ENCODE measurements at places on chromosomes 3 and 15. TPM values are rescaled to one million over a fixed set of nuclear protein-coding genes. Genes with fewer than 3 reads are reported as not detected.

- H3K4me1 ChIP-seq, result peaks cover 9% of the 10 kb centered on the region
- H3K36me3 ChIP-seq, result peaks cover 15% of the 10 kb centered on the region
- H3K27me3 ChIP-seq, result no peaks in the 10 kb centered on the region
- H3K27ac ChIP-seq, result no peak overlapping the region
- DNase-seq, result no peak
- no peak overlapping the region for H3K4me3 ChIP-seq
Observed at GRCh38 chr3:47291158-47291753, 8.5 kb downstream of the KLHL18 start.

The PLSCR2 gene
- total RNA-seq, result not detected

- DNase-seq, result no peak
- peaks cover 4% of the 10 kb centered on the region for H3K27me3 ChIP-seq
- peaks cover 2% of the 10 kb centered on the region for H3K4me1 ChIP-seq
- H3K4me3 ChIP-seq, result no peak overlapping the region
Observed at GRCh38 chr3:14357463-14357862, 44.9 kb upstream of the SLC6A6 start.

- peaks cover 41% of the 10 kb centered on the region for H3K27me3 ChIP-seq
- no peak for DNase-seq
- no peak within 1 kb of the TSS for H3K27ac ChIP-seq
- peaks cover 7% of the 10 kb centered on the region for H3K36me3 ChIP-seq
- peak within 1 kb of the TSS; percentile 39 for H3K4me3 ChIP-seq
Observed at GRCh38 chr15:41513506-41514227, at the start of gene LTK. LTK (minus strand) TSS chr15:41513827; CDS start chr15:41513709, 118 bp downstream.

DNA sequence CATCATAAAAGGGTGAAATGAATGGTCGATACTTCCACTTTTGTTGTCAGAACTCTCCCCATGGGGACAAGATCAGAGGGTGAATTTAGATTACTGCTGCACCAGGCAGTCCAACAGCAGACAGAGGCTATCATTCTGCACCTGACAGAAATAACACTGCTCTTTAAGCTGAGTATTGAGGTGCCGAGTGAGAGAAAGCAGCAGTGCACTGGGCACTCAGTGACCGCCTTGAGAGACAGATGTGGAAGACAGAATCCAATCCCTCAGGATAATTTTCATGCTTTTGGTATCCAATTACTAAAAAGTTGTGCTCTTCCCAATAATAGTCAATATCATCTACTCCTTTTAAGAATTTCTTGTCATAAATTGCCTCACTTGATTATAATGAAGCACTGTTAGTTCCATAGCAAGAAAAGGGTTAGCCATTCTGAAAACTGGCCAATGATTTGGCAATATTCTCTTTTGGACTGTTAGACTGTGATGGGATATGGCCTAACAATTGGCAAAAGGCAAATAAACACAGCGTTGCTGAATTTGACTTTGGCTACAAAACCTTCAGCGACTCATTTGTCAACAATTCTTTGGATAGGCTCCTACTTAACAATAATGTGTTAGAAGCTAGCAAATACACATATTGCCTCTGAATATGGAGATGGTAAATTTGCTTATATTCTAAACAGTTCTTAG lies 5.5 kb downstream of the FGF7 start:
- peaks cover 16% of the 10 kb centered on the region for H3K27me3 ChIP-seq
- H3K4me1 ChIP-seq, result no peaks in the 10 kb centered on the region
- no peak for DNase-seq

DNA sequence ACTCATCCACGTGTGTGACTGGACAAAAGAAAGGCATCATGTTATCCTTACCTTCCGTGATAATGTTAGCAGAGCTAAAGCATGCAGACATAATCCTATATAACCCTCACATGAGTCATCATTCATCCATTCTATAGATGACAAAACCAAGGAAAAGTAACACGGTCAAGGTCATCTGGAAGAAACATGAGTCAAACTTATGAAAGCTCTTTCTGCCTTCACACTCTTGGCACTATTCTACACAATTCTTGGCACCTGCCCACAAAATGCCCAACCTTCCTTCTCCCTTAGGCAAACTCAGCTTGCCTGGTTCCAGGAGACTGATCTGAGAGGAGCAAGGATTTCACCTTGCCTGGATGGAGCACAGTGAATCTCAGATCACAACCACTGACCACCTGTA lies 66.9 kb downstream of the PRICKLE2 start:
- no peaks in the 10 kb centered on the region for H3K36me3 ChIP-seq
- DNase-seq, result no peak
- H3K4me1 ChIP-seq, result no peaks in the 10 kb centered on the region
- no peak overlapping the region for H3K4me3 ChIP-seq

GRCh38 chr3:160374472-160374871 lies 24.6 kb downstream of the IFT80 start:
- H3K27me3 ChIP-seq, result no peaks in the 10 kb centered on the region
- no peak overlapping the region for H3K27ac ChIP-seq
- H3K4me3 ChIP-seq, result no peak overlapping the region
- no peak for DNase-seq

- peaks cover 2% of the 10 kb centered on the region for H3K36me3 ChIP-seq
- H3K27me3 ChIP-seq, result no peaks in the 10 kb centered on the region
- H3K4me3 ChIP-seq, result no peak overlapping the region
Observed at GRCh38 chr3:66898155-66898554, 100.0 kb upstream of the KBTBD8 start.

DNA sequence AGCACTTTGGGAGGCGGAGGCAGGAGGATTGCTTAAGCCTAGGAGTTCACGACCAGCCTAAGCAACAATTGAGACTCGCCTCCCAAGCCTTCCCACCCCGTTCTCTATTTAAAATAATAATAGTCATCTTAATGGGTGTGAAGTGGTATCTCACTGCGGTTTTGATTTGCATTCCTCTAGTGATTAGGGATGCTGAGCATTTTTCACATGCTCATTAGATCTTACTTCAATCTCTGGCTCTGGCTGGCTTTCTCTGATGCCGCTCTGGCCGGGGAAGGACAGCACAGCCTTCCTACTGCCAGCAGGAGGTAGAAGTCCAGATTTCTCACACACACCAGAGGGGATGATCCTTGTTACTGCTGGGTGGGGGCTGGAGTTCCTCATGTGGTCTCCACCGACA lies 7.4 kb upstream of the EIF4A2 start:
- H3K27me3 ChIP-seq, result no peaks in the 10 kb centered on the region
- peaks cover 21% of the 10 kb centered on the region for H3K4me1 ChIP-seq
- H3K4me3 ChIP-seq, result no peak overlapping the region
- H3K27ac ChIP-seq, result no peak overlapping the region

GRCh38 chr3:42613462-42613861 lies 13.0 kb downstream of the NKTR start:
- peak overlapping the region; percentile 6 for H3K27ac ChIP-seq
- no peaks in the 10 kb centered on the region for H3K27me3 ChIP-seq
- no peak for DNase-seq
- H3K36me3 ChIP-seq, result peaks cover 30% of the 10 kb centered on the region
- peaks cover 35% of the 10 kb centered on the region for H3K4me1 ChIP-seq

- peaks cover 38% of the 10 kb centered on the region for H3K4me1 ChIP-seq
- DNase-seq, result no peak
- peak overlapping the region; percentile 40 for H3K27ac ChIP-seq
- peaks cover 85% of the 10 kb centered on the region for H3K27me3 ChIP-seq
Observed at GRCh38 chr3:43995547-43996378, 245.9 kb upstream of the TOPAZ1 start.

DNA sequence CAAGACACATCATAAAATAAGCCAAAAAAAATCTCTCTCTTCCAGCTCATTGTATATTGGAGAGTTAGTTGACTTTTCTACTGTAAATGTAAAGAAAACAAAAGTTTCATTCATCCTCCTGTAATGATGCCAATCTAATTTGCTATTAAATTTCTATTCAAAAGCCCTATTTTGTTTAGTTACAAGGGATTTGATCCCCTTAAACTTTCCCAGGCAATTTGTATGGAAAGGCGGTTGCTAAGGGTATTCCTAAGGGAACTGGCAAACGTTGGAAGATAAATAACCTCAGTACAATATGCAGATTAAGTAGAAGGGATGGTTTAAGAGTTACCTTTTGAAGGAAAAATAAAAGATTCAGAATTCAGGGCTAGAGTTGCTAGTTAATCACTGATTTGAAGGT lies 352.7 kb downstream of the TIGIT start:
- H3K4me3 ChIP-seq, result no peak overlapping the region
- H3K27me3 ChIP-seq, result no peaks in the 10 kb centered on the region
- no peaks in the 10 kb centered on the region for H3K4me1 ChIP-seq
- no peak overlapping the region for H3K27ac ChIP-seq
- peaks cover 1% of the 10 kb centered on the region for H3K36me3 ChIP-seq
- DNase-seq, result no peak

GRCh38 chr15:73932381-73933191 lies 6.3 kb downstream of the LOXL1 start:
- DNase-seq, result no peak
- H3K27me3 ChIP-seq, result no peaks in the 10 kb centered on the region
- peaks cover 43% of the 10 kb centered on the region for H3K4me1 ChIP-seq
- H3K36me3 ChIP-seq, result no peaks in the 10 kb centered on the region
- no peak overlapping the region for H3K27ac ChIP-seq

The SLC12A1 gene
- total RNA-seq, result not detected

DNA sequence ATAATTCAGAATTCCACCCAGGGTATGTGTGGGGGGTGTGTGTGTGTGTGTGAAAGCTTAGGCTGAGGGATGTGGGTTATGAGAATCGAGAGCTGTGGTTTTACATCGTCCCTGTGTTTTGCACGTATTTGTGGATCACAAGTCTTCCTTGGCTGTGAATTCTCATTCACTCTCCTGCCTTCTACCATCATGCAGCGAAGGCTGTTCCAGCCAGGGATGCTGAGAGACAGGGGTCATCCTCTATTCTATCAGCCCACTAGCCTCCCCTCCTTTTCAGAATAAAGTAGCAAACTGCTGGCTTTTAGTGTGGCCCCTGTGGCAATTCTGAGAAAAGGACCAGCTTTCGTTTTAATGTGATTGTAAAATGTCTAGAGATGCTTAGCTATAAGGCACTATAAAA lies 460.6 kb upstream of the NR2F2 start:
- H3K36me3 ChIP-seq, result no peaks in the 10 kb centered on the region
- DNase-seq, result peak; percentile 71
- no peaks in the 10 kb centered on the region for H3K27me3 ChIP-seq

GRCh38 chr3:197337656-197338055 lies 39.2 kb upstream of the DLG1 start:
- H3K27ac ChIP-seq, result no peak overlapping the region
- no peaks in the 10 kb centered on the region for H3K4me1 ChIP-seq
- no peaks in the 10 kb centered on the region for H3K36me3 ChIP-seq
- H3K4me3 ChIP-seq, result no peak overlapping the region

The METTL6 gene
- total RNA-seq, result 18.3 TPM

- no peak for DNase-seq
- no peak overlapping the region for H3K27ac ChIP-seq
- peaks cover 3% of the 10 kb centered on the region for H3K27me3 ChIP-seq
- no peak overlapping the region for H3K4me3 ChIP-seq
Observed at GRCh38 chr3:156614642-156615511, 59.5 kb upstream of the TIPARP start.

DNA sequence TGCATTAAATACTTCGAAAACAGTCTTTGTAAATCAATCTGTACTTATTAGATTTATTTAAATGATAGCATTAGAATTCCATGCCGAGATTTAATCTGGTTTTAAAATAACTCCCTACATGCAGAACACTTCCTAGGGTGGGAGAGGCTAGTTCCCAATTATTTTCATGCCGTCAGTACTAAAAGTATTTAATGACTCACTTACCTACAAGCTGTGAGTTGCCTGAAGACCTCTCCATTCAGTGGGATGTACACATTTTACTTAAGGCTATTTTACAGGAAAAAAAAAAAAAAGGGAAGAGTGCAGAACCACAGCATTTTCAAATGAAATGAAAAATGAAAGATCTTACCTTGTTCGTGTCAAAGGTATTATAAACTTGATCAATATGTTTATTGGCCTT lies 469 bp downstream of the GUCA1C start:
- peaks cover 18% of the 10 kb centered on the region for H3K27me3 ChIP-seq
- H3K4me1 ChIP-seq, result no peaks in the 10 kb centered on the region
- H3K4me3 ChIP-seq, result no peak overlapping the region
- DNase-seq, result no peak
- no peak overlapping the region for H3K27ac ChIP-seq

The ZNF662 gene
- total RNA-seq, result 0.47 TPM

The PLSCR5 gene
- not detected for total RNA-seq

- peaks cover 20% of the 10 kb centered on the region for H3K27me3 ChIP-seq
- peak overlapping the region; percentile 78 for H3K4me3 ChIP-seq
- peak overlapping the region; percentile 92 for H3K27ac ChIP-seq
- H3K4me1 ChIP-seq, result peaks cover 6% of the 10 kb centered on the region
- peak; percentile 95 for DNase-seq
Observed at GRCh38 chr3:42880601-42881451, 5.1 kb upstream of the CYP8B1 start.

GRCh38 chr3:159486580-159486979 lies 502.1 kb upstream of the IL12A start:
- H3K27me3 ChIP-seq, result no peaks in the 10 kb centered on the region
- H3K27ac ChIP-seq, result no peak overlapping the region
- no peaks in the 10 kb centered on the region for H3K36me3 ChIP-seq

The IGSF10 gene
- total RNA-seq, result not detected

All from activated CD8-positive, alpha-beta memory T cell treated with anti-CD3 and anti-CD28 coated beads, Interleukin-2, amount 10 ng/mL, durations not matched to agents 7 days and 5 days (primary cell).